Activated T-cell treated with anti-CD3 and anti-CD28 coated beads for 48 hours (primary cell): ENCODE measurements at places on chromosomes 16 and 17.

- DNase-seq: no peak
Measured at GRCh38 chr17:75010683-75011400, 1.6 kb upstream of the MRPL58 start.

DNA sequence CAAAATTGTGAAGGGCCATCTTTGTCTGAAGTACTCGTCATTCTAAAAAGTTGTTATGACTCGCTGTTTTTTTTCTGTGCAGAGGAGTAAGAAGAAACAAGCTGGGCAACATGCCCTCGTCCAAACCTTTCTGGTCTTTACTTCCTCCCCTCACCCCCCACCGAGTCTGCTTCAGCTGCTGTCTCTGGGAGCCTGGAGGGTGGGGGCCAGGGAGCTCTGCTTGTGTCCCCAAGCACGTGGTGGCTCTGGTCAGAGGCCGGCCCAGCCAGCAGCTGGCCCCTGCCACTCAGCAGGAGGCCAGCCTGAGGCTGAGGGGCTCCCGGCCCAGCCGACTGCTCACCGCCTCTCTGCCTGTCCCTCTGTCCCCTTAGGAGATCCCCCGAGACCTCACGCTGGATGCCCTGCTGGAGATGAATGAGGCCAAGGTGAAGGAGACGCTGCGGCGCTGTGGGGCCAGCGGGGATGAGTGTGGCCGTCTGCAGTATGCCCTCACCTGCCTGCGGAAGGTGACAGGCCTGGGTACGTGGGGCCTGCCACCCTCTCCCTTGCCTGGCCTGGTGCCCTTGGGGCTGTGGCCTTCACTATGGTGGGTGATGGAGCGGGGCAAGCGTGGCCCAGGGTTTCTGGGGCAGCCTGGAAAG, 53.7 kb upstream of the LGALS9 start:
- DNase-seq: no peak

DNA sequence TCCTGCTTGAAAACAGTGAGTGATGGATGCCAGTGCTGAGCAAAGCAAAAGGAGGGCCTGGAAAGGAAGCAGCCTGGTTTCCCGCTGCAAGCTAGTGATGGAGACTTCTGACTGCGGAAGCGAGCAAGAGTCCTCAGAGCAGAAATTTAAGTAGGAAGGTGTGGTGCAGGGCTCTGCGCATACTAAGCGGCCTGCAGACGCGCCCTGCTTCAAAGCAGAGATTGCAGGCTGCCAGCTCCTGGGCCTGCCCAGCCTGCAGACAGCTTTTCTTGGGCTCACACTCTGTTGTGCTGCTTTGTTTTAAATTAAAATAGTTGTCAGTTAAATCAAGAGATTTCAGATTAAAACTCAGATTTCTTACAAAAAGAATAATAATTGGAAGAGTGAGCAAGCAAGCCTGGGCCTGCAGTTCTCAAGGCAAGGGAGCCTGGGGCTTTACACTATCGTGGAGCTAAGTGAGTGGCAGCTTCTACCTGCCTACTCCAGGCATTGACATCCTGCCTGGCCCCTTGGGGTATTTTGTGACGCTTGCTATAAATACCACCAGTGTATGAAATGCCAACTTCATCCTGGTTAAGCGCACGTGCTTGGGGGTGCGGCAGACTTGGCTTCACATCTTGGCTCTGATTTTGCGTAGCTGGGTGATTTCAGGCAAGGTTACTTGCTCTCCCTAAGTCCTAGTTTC, 237.3 kb downstream of the XYLT1 start:
- DNase-seq: no peak

GRCh38 chr17:29642171-29642611, 19.5 kb upstream of the CORO6 start:
- no peak for DNase-seq

- no peak for DNase-seq
Measured at GRCh38 chr16:86384980-86385379, 125.3 kb upstream of the FOXF1 start.

GRCh38 chr17:82333279-82334171, at the start of gene SECTM1:
SECTM1 (minus strand) TSS chr17:82333766; CDS start chr17:82327240, 6,526 bp downstream.
- no peak for DNase-seq

DNA sequence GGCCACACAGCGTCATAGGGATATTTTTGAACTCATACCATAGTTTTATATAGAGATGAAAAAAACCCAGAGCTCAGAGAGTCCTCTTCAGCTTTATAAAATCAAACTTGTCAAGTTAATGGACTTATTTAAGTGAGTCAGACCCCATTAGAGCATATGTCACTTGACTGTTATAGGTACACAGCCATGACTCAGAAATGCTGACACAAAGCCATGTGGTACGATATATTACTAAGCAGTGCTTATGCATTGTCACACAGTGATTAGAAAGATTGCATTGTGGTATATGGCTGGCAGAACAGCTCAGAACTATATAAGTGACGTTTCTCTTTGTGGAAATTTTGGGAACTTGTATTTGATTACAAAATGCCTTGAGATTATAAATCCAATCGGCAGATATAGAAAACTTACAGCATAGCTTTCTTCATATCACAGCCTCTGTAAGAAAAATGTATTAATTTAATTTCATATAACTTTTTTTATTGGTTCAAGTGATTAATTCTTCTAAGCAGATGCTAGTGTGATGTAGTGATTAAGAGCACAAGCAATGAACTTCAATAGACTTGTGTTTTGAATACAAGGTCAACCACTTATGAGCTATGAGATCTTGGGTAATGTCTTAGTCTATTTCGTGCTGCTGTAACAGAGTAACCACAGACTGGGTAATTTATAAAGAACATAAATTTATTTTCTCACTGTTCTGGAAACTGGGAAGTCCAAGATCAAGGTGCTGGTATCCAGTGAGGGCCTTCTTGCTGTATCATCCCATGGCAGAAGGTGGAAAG, 25.8 kb upstream of the GINS3 start:
- no peak for DNase-seq

DNA sequence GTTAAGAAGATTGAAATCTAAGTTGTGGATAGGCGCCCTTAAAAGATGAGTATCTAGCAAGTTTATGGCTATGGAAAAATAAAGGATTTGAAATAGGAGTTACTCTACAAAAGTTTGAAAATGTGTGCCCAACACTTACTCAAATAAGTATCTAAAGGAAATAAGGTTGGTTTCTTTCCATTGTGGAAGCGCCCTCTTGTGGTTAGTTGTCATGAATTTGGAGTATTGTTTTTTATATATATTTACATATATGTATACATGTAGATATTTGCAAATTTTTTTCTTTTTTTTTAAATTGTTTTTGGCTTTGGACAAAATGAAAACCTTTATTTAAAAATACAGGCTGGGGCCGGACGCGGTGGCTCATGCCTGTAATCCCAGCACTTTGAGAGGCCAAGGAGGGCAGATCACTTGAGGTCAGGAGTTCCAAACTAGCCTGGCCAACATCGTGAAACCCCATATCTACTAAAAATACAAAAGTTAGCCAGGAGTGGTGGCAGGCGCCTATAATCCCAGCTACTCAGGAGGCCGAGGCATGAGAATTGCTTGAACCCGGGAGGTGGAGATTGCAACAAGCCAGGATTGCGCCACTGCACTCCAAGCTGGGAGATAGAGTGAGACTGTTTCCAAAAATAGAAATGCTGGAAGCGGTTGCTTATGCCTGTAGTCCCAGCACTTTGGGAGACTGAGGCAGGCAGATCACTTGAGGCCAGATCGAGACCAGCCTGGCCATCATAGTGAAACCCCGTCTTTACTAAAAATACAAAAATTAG, 24.0 kb upstream of the VPS4A start:
- no peak for DNase-seq

- no peak for DNase-seq
Measured at GRCh38 chr17:57448759-57449283, 192.5 kb downstream of the MSI2 start.

DNA sequence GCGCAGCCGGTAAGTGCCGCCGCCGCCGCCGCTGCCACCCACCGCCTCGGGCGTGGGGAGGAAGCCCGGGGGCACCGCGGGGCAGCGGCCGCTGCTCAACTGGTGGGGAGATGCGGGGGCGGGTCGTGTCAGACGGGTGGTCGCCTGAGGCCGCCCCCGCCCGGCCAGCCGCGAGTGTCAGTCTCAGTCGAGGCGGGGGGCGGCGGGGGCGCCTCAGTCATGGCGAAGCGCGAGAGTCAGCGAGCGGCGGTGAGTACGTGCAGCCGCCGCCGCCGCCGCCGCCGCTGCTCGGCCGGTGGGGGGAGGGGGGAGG, 76.2 kb downstream of the CHD9 start:
- no peak for DNase-seq

- no peak for DNase-seq
Measured at GRCh38 chr16:54875443-54875842, 55.2 kb upstream of the IRX5 start.

- DNase-seq: no peak
Measured at GRCh38 chr17:66472123-66472522, 169.7 kb downstream of the PRKCA start.

DNA sequence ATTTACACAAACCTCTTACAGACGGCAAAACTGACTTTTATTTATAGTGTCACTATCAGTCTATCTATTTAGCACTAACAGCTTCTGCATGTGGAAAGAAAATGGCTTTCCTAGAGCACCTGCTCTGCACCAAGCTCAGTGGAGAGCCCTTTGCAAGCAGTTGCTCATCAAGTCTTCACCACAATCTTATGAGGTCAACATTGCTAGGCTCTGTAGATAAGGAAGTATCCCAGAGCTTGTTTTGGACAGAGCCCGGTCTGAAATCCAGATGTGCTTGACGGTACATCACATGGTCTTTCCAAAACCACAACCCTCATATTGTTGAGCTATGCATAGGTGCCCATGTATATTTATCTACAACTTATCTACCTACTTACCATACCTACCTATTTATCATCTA, 572.7 kb upstream of the CDH5 start:
- DNase-seq: no peak

- peak; percentile 58 for DNase-seq
Measured at GRCh38 chr17:59001158-59001814, 105.4 kb downstream of the TRIM37 start.

DNA sequence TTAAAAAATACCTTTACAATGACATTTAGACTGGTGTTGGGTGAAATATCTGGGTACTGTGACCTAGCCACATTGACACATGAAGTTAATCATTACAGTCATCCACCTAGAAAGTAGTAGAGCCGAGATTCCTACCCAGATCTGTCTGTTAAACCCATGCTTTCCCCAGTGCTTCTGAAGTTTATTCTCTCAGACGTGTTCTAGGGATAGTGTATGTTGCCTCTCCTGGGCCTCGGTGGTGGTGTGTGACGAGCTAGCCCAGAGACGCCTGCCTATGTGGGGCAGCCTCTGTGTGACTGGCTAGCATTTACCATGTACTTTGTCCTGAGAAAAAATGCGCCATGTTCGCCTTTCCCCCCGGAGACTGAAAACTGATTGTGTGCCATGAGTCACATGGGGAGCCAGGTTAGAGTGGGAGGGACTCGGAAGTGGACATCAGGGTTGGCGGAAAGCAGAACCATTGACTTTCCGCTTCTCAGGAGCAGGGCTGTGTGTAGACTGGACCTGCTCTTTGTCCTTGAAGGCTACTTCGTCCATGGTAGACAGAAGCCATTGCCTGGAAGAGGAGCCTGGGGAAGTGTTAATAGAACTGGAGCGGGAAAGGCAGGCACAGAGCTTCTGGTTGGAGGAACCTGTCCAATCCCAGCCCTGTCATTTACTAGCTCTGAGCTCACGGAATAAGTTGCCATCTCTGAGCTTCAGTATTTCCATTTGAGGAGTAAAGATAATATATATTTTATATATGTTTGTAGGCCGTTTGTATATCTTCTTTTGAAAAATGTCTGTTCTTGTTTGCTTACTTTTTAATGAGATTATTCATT, 235.5 kb downstream of the SNX29 start:
- no peak for DNase-seq

GRCh38 chr17:28045304-28045703, 2.8 kb downstream of the NLK start:
- no peak for DNase-seq

GRCh38 chr17:17041018-17041521, 1.2 kb upstream of the MPRIP start:
- no peak for DNase-seq

DNA sequence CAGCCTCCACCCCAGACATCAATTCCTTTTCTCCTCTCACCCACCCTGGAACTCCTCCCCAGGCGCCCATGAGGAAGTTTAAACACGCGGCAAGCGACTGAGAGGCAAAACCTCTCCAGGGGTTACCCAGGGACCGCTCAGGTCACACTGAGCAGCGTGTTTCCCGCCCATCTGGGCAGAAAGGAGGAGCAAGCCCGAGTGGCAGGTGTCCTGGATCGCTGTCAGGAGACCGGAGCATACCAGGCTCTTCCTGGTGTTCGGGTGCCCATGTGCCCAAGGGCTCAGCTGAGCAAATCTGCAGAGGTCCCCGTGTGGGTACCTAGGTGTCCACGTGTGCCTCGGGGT, 491 bp downstream of the SLC25A19 start:
- DNase-seq: peak; percentile 43

- DNase-seq: no peak
Measured at GRCh38 chr17:28521311-28522085, 15.3 kb downstream of the FOXN1 start.

DNA sequence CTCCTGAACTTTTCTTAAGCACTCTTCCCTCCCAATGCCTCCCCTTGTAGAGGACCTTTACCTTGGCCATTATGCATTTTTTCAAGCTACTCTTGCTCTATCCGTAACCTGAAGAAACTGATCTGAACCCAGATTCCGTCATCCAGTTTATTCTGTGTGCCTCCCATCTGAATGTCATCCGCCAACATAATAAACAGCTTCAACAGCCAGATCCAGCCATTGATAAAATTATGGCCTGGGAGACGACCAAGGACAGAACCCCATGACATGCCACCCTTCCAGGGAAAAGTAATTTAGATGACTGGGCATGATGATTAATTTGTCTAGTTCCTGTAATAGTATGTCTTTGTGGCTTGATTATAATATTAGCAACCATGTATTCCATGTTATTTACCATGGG, 41.9 kb downstream of the KATNIP start:
- DNase-seq: no peak

DNA sequence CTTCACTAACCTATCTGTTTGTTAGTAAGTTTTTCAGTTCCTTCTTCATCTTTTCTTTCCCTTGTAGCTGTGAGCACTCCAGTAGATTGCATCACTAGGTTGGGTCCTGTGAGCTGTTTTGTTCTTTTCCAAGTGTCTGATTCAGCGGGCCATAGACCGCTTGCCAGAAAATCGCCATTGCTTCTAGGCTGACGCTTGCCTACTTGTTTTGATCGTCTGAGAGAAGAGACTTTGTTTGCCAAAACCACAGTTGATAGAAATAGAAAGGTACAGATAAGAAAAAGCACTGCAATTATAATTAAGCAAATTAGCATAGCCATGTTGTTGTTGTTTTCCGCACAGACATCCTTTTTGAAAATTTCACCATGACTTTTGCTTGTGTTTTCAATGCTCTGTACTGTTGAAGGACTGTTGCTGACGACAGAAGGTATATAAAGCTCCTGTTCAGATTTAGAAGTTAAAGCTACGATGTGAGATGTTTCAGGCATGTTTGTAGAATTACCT, 3.1 kb downstream of the EVI2A start:
- peak; percentile 47 for DNase-seq

GRCh38 chr16:83602761-83603722, 204.7 kb upstream of the HSBP1 start:
- no peak for DNase-seq

GRCh38 chr16:87945351-87946042, 5.7 kb upstream of the BANP start:
- no peak for DNase-seq

GRCh38 chr16:1042866-1043265, 29.7 kb upstream of the SSTR5 start:
- DNase-seq: no peak
